HTR-8/SVneo (cell line): ENCODE measurements at places on chromosomes 16 and 17.

- DNase-seq: no peak
These were observed 15.4 kb downstream of the KIFC3 start for GRCh38 chr16:57786632-57787518.

DNA sequence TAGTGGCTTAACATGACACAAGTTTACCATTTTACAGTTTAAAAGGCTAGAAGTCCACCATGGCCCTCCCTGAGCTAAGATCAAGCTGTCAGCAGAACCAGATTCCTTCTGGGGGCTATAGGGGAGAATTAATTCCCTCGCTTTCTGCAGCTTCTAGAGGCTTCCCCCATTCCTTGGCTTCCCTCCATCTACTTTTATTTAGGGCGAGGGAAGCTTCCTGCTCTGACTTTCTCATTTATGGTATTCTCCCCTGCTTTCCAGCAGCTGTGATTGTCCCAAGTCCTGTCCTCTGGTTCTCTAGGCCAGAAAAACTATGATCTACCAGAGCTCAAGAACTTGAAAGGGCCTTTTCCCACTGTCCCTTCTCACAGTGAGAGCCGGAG is 4.3 kb downstream of the CETP start:
- no peak for DNase-seq

DNA sequence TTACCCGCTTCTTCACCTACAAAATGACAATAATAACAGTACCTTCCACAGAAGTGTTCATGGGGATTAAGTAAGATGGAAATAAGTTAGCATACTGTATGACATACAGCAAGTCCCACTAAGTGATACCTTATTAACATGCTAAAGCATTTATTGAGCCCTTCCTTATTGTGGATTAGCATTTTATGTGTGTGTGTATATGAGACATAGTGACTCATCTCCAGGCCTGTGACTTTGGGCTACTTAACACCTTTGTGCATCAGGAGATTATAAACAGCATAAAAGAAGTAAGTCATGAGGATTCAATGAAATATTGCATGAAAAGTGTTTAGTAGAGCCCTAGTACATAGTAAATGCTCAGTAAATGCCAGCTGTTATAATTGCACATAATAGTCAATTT is 52.9 kb downstream of the CA10 start:
- no peak for DNase-seq

DNA sequence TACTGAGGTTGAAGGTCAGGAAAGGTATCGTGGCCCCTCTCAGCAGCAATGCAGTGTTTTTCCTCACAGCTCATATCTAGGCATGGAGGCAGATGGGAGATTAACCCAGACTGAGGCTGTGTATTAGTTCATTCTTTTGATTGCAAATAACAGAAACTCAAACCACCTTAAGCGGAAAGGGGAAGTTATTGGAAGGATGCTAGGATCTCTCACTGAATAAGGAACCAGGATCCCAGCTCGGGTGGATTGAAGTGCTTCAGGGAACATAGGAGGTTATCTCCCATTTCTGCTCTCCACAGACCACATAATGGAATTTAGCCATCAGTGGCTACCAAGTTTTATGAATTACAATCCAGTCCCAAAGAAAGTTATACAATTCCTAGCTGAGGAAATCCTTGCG is 8.2 kb downstream of the ZNF689 start:
- DNase-seq: no peak

DNA sequence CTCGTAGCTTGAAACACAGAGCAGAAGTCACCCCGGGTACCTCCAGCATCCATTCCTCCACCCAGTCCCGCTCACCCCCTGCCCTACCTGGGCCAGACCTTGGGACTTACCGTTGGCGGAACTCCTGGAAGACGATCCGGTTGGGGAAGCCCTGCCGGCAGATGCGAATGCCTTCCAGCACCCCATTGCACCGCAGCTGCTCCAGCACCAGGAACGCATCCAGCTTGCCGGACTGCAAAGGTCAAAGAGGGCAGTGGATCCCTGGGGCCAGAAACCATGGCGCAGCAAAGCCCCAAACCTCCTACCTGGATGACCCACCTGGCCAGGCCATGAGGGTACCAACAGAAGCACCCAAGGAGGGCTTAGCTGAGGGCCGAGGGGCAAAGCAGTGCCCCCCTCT is 97.9 kb downstream of the NDE1 start:
- no peak for DNase-seq

DNA sequence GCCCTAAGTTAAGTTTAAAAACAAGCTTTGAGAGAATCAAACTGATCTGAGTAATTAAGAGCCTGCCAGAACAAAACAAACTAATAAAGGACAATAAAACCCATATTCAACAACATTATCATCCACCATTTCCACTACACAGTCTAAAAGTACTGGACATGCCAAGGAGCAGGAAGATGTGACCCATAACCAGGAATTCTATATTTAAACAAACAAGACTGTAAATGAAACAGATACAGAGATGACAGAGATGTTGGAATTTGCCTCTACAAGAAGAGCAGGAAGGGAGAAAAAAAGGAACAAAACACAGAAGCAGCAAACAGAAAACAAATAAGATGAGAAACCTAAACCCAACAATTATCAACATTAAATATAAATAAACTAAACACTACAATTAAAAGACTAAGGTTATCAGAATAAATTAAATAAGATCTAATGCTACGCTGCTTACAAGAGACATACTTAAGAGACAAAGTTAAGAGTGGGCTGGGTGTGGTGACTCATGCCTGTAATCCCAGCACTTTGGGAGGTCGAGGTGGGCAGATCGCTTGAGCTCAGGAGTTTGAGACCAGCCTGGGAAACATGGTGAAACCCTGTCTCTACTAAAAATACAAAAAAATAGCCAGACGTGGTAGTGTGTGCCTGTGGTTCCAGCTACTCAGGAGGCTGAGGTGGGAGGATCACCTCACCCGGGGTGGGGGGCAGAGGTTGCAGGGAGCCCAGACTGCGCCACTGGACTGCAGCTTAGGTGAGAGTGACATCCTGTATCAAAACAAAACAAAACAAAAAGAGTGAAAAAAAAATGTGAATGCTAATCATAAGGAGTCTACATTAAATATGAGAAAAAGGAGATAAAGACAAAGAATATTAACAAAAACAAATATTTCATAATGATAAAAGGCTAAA is 50.6 kb downstream of the CREBBP start:
- DNase-seq: no peak

- DNase-seq: no peak
These were observed 61.2 kb downstream of the MEAK7 start for GRCh38 chr16:84443166-84443802.

DNA sequence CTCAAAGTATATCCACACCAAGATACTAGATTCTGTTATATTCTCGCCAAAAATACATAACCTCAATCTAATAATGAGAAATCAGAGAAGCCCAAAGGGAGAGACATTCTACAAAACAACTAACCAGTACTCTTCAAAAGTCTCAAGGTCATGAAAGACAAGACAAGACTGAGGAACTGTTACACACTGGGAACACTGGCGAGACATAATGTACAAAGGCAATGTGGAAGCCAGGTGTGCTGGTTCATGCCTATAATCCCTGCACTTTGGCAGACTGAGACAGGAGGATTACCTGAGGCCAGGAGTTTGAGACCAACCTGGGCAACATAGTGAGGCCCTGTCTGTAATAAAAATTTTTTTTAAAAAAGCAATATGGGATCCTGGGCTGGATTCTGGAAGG is 85.9 kb downstream of the SPAG9 start:
- no peak for DNase-seq

DNA sequence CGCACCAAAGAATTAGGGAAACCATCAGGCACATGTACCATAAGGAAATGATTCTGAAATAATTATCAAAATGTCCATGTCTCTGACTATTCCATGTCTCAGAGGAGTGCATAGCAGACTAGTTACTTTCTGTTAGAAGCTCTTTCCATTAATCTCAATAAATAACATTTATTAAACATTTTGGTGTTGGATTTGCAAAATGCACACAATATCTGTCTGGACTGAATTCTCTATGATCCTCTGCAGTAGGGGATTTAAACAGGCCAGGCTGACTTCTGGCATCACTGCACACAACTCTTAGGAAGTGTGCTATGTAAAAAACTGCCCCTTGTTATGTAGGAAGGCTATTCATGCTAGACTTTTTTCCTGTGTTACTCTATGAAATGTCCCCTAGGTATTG is 283.3 kb upstream of the CDH5 start:
- DNase-seq: no peak

DNA sequence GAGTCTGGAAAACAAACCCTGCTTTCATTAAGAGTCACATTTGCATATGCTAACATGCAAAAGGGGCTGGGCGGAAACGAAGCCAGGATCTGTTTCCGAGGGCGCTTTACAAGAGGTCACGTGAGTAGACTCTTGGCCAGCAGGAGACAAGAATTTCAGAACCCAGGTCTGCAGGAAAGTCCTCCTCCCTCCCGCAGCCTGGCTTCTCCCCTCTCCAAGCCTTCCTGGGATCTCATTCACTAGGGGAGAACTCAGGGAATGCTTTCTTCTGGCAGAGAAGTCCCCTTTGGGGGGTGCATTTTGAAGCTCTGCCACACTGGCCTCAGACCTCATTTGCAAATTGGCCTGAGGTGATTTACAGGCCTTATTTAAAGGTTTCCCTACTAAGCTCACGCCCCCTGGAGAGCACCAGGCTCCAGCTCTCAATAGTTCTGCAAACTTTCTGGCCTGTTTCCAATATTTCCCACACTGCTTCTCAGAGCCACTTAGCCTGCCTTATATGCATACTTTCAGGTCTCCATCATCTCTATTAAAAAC is 57.2 kb upstream of the CACNG5 start:
- no peak for DNase-seq

DNA sequence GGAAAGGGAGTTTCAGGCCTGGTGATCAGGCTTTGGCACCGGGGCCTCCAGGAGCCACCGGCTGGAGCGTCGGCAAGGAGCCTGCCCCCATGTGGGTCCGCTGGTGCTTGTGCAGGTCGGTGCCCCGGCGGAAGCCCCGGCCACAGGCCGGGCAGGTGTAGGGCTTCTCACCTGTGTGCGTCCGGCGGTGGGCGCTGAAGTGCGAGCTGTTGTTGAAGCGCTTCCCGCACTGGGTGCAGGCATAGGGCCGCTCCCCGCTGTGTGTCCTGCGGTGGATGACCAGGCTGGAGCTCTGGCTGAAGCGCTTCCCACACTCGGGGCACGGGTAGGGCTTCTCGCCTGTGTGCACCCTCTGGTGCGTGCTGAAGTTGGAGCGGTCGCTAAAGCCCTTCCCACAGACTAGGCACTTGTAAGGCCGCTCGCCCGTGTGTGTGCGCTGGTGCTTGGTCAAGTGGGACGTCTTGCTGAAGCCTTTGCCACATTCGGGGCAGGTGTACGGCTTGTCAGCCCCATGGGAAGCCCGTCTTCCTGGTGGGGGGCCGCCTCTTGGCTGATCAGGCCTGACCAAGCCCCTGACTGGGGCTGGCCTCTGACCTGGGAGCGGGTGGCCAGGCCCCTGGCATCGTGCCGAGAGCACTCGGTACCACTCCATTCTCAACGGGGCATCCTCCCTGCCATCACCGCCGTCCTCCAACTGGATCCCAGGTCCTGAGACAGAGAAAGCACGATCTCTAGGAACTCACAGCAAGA is 14.4 kb downstream of the ZNF500 start:
- DNase-seq: no peak

DNA sequence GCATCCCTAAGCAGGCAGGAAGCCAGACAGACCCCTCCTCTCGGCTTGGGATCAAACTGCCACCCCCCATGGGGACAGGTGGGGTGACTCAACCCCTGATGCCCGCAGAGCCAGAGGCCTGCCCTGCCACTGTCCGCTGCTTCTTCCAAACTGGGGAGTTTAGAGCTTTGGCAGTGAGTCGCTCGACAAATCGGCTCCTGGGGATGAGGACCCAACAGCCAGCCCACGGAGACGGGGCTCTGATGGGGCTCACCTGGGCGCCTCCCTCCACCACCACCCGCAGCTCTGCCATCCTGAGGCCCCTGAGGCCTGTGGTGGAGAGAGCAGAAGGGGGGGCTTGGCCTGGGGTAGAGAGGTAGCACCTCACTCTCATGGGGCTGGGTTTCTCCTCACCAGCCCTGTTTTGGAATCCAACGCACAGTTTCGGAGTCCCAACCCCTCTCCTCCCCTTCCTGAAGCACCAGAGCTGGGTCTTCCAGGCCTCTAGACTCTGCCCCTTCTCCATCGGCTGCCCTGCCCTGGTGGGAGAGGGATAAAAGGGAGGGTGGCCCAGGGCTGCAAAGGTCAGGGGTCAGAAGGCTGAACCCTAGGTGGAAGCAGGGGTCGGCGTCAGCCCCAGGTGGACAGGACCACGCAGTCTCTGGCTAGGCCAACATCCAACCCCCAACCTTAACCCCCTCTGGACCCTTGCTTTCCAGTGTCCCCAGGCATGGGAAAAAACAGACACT is 5.8 kb downstream of the PRSS22 start:
- DNase-seq: no peak

- DNase-seq: no peak
These were observed 26.4 kb downstream of the PIGL start for GRCh38 chr17:16243385-16243784.
